ENCODE measurements at places on chromosomes 2 and 18. TPM values are rescaled to one million over a fixed set of nuclear protein-coding genes. Genes with fewer than 3 reads are reported as not detected.
A peak's percentile ranks its signal among the peaks of the same experiment; 100 is the strongest.

DNA sequence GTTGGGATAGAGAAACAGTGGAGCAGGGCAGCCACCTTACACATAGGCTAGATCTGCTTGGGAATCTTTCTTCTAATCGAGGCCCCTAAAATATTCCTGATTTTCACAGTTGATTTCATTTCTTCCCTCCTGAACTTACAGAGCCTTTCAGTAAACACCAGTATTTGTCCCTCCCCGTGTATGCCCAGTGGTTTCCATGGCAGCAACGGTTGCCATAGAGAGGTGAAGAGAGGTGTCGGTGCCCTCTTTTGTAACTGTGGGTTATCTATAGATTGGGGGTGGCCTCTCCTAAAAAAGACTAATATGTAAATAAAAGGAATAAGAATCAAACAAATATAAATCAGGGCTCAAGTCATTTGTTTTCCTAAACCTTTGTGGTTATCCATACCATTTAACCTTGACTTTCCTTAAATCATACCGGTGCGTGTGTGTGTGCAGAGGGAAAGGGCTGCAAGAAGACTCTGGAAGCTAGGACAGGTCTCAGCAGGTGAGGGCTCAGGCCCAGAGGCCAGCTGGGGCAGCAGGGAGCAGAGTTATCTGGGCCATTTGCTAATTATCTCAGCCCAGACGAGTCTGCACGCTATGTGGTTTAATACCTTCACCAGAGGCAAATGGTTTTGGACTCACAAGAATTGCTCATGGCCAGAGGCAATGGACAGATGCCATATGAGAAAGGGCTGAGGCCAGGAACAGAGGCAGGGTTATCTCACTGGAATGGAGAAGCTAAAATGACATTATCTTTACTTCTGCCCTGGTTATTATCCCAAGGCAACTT, 35.5 kb downstream of the LIPG start:
- H3K4me3 ChIP-seq: no peak overlapping the region
- H3K4me1 ChIP-seq: peaks cover 29% of the 10 kb centered on the region

The KHK gene
- total RNA-seq: 5.2 TPM

GRCh38 chr2:8061219-8061618, 620.6 kb upstream of the ID2 start:
- H3K36me3 ChIP-seq: no peaks in the 10 kb centered on the region
- H3K4me3 ChIP-seq: no peak overlapping the region
- peaks cover 1% of the 10 kb centered on the region for H3K4me1 ChIP-seq
- no peak for DNase-seq
- no peak overlapping the region for H3K27ac ChIP-seq

DNA sequence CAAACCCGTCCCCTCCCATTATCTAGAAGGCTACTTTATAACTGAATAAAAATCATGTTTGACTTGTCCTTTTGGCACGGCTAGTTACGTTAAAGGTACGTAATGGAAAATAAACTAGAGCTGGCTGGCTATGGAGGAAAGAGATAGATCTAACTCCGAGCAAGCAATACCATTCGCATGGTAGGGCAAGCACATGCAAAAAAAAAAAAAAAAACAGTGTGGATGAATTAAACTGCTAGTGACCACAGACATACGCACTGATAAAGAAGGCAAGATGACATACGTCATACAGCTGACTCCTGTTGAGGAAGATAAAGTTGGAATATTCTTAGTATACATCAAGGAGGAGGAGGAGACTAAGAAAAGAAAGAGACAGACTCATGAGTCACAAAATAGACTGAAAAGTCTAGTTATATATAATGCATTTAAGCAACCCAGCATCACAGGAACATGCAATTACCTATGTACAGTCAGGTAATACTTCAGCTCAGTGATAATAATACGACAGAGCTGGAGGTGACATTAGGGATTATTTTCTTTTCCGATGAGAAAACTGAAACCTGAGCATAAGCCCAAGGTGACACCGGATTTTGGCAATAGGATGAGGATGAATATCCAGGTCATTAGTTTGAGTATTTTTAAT, 37.9 kb upstream of the NARS1 start:
- H3K27ac ChIP-seq: peak overlapping the region; percentile 9
- H3K36me3 ChIP-seq: peaks cover 48% of the 10 kb centered on the region
- no peak for DNase-seq
- no peaks in the 10 kb centered on the region for H3K27me3 ChIP-seq

DNA sequence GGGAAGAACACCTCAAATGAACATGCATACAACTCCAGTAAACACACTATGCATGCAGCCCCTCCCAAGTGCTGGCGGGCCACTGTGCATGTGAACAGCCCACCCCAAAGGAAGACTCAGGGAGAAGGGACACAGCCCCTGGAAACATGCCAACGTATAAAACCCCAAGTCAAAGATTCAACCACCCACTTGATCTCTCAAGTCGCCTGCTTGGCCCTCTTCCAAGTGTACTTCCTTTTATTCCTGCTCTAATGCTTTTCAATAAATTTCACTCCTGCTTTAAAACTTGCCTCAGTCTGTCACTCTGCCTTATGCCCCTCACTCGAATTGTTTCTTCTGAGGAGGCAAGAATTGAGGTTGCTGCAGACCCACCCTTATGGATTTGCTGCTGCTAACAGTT, 139.1 kb downstream of the C1D start:
- peaks cover 26% of the 10 kb centered on the region for H3K27me3 ChIP-seq
- H3K4me3 ChIP-seq: no peak overlapping the region
- no peaks in the 10 kb centered on the region for H3K36me3 ChIP-seq
- DNase-seq: no peak

DNA sequence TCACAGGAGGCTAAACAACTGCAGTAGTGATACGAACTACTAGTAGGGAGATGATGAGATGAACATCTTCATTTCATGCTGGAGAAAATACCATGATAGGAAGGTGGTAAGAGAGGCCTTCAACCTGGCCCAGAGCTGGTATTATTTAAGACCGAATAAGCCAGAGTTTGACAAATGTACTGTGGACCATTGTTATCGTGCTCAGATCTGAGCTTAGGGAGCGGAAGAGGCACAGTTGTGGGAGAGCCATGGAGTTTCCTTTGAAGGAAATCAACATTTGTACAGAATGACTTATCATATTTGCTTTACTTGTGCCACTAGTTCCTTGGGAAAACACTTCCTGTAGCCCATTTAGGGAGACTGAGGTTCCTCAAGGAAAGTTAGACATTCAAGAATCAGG, 260.6 kb upstream of the TNP1 start:
- H3K27me3 ChIP-seq: peaks cover 9% of the 10 kb centered on the region
- no peak overlapping the region for H3K27ac ChIP-seq
- H3K36me3 ChIP-seq: no peaks in the 10 kb centered on the region
- no peak overlapping the region for H3K4me3 ChIP-seq

- DNase-seq: no peak
- no peaks in the 10 kb centered on the region for H3K36me3 ChIP-seq
- no peak overlapping the region for H3K27ac ChIP-seq
- no peaks in the 10 kb centered on the region for H3K27me3 ChIP-seq
Observed at GRCh38 chr18:53843113-53843760, 381.2 kb downstream of the MBD2 start.

The CCDC178 gene
- total RNA-seq: not detected

DNA sequence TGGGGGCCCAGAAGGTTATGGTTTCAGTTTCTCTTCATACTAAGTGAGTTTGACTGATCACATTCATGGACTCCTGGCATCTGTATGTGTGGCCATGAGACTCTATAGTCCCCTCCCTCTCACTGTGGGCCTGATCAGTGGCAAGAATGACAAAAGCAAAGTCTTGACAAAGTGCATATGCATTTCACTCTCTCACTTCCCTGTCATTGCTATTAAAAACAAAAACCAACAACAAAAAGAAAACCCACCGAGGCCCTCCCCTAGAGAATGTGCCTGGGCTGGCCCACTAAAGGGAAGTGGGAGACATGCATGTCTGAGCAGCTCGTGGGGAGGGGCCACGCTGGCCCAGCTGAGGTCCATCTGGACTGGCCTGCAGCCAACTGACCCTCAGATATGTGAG, 600.1 kb upstream of the RAB6C start:
- DNase-seq: no peak
- no peak overlapping the region for H3K4me3 ChIP-seq
- no peak overlapping the region for H3K27ac ChIP-seq
- peaks cover 29% of the 10 kb centered on the region for H3K27me3 ChIP-seq
- no peaks in the 10 kb centered on the region for H3K36me3 ChIP-seq
- peaks cover 3% of the 10 kb centered on the region for H3K4me1 ChIP-seq

DNA sequence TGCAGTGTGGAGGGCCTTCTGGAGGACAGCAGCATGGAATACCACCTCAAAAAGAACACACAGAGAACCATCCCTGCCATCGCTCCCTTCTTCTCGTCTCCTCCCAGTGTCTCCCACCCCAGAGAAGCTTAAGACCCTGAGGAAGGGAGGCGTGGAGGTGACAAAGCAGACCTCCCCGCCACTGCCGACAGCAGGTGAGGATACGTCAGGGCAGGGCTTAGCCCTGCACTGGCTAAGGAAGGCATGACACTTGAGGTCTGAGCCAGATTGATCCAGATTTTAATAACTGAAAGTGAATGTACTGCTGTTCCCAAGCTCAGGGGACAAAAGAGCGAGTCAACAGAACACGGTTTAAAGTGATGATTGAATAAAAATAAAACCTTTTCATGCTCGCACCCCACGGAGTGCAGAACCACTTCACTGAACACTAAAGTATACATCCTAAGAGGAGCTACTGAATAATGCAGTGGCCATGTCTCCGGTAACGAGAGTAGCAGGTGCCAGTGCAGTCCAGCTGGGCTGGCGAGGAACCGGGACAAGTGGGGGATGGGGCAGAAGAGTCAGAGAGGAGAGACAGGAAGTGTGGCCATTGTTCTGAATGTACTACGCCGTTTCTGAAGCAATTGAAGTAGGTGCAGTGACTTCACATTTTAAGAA, 391.0 kb downstream of the CDH2 start:
- H3K27me3 ChIP-seq: peaks cover 13% of the 10 kb centered on the region
- no peaks in the 10 kb centered on the region for H3K36me3 ChIP-seq
- H3K27ac ChIP-seq: no peak overlapping the region
- DNase-seq: no peak

GRCh38 chr2:217467331-217467730, 535.5 kb downstream of the TNS1 start:
- H3K27ac ChIP-seq: peak overlapping the region; percentile 51
- no peak for DNase-seq
- H3K36me3 ChIP-seq: no peaks in the 10 kb centered on the region
- peaks cover 6% of the 10 kb centered on the region for H3K4me1 ChIP-seq

DNA sequence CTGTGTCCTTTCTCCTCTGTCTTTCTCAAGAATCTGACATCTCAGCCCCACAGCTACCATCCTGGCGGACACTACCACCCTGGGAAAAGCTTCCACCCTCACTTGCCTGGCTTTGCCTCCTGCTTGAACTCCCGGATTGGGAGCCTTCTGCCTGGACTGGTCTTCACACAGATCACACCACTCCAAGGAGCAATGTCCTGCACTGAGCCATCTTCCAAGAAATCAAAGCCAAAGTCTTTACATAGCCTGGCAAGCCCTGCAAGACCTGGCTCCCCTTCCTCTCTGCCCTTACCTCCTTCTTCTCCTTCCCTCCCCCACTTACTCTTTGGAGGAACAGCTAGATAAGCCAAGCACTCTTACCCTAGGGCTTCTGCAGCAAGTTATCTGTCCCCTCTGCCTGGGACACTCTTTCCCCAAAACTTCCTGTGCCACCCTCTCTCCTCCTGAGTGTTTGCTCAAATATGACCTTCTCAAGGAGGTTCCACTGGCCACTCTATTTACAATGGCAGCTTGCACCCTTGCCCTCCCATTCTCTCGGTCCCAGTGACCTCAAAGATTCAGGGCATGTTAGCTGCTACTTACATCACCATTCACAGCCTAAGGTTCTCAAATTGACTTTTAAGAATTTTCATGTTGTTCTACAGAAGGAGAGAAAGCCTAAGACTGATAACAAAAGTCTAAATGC, 9.7 kb downstream of the ATP8B1 start:
- H3K27ac ChIP-seq: peak overlapping the region; percentile 33
- no peak for DNase-seq
- peaks cover 2% of the 10 kb centered on the region for H3K36me3 ChIP-seq
